ENCODE measurements at places on chromosomes 2 and 18. TPM values are rescaled to one million over a fixed set of nuclear protein-coding genes. Genes with fewer than 3 reads are reported as not detected.

The TLK1 gene
- total RNA-seq = 112 TPM

The CNGA3 gene
- 0.63 TPM for total RNA-seq

The BMP10 gene
- not detected for total RNA-seq

The AMER3 gene
- total RNA-seq = 3.5 TPM

The SH3BP4 gene
- total RNA-seq = 64.4 TPM

The CCDC141 gene
- total RNA-seq = 25.9 TPM

The ZNF519 gene
- total RNA-seq = 12.6 TPM

The AKAIN1 gene
- total RNA-seq = not detected

DNA sequence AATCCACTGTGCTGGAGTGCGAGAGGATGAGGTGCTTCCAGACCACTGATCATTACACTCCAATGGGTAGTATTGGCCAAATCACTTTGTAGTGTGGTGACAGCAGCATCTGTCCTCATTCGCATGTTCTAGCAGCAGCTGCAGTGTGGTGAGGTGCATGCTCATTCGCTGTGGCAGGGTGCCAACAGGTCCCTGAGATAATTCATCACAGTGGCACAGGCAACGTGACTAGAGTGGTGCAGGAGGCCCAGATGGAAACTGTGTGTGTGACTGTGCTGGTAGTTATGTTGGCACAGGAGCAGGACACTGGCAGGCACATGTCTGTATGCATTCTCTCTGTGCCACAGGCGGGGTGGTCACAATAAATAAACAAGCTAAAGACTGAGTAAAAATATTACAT, 329.5 kb upstream of the SYT4 start:
- DNase-seq = no peak
- no peaks in the 10 kb centered on the region for H3K27me3 ChIP-seq
- H3K4me3 ChIP-seq = no peak overlapping the region
- no peak overlapping the region for H3K27ac ChIP-seq
- no peaks in the 10 kb centered on the region for H3K4me1 ChIP-seq

GRCh38 chr2:45494275-45494977, 116.6 kb downstream of the SRBD1 start:
- H3K27ac ChIP-seq = no peak overlapping the region
- H3K27me3 ChIP-seq = no peaks in the 10 kb centered on the region
- H3K4me3 ChIP-seq = no peak overlapping the region
- H3K36me3 ChIP-seq = no peaks in the 10 kb centered on the region
- no peak for DNase-seq
- no peaks in the 10 kb centered on the region for H3K4me1 ChIP-seq

GRCh38 chr18:37207343-37207742, 358.3 kb downstream of the CELF4 start:
- no peak overlapping the region for H3K4me3 ChIP-seq
- no peaks in the 10 kb centered on the region for H3K27me3 ChIP-seq
- no peak for DNase-seq
- H3K36me3 ChIP-seq = no peaks in the 10 kb centered on the region
- no peaks in the 10 kb centered on the region for H3K4me1 ChIP-seq

DNA sequence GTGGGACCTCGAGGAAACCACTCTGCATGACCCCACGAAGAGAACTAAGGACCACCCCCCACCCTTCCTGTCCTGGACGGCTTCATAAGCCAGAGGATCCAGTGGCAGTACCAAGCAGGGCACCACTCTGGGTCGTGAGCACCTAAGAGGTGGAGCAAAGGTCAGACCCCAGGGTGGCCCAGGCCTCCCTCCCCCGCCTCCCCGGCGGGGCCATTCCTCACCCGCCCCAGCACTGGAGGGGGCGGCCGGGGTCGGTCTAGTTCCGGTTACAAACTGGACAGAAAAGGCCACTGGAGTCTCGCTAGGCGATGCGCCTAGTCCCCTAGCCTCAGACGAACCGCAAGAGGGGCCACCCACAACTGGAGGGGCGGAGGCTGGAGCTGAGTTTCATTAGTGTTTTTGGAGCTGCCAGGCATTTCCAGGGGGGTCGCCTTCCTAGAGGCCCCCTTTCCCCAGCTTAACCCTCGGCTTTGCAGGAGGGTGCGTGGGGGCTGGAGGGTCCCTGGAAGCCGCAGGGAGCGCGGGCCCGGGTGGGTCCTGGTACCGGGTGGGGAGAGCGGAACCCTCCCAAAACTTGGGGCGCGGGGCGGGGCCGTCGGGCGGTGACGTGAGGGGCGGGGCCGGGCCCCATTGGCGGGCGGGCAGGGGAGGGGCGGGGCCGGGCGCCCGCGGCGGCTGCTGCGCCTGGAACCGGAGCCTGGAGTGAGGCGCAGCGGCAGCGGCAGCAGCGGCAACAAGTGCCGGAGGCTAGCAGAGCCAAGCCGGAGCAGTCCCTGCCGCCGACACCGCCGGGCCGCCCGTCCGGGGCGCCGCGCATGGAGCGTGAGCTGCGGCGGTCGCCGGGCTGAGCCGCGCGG, at the start of gene B3GNT2:
Gene B3GNT2 (plus strand): TSS at position 695 of the 857 bp plus-strand sequence. CDS start 26,106 bp downstream, outside the sequence.
- peak within 1 kb of the TSS; percentile 95 for H3K4me3 ChIP-seq
- no peaks in the 10 kb centered on the region for H3K36me3 ChIP-seq
- H3K27ac ChIP-seq = peak within 1 kb of the TSS; percentile 87

DNA sequence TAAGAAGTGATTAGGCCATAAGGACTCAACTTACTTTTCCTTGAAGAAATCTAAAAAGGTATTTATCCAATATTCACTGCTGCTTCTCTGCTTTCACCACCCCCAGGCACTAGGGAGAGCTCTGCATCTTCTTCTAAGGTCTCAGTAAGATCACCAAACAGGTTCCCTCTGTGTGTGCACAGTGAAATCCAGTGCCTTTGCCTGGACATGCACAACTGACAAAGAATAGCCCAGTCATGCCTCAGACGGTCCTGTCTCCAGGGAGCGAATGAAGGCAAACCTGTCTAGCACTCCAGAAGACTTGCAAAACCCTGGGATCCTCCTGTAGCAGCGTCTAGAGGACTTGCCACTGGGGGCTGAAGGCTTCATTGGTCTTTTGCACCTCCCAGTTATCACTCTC, 344.5 kb upstream of the LRATD1 start:
- H3K36me3 ChIP-seq = no peaks in the 10 kb centered on the region
- no peaks in the 10 kb centered on the region for H3K27me3 ChIP-seq
- DNase-seq = no peak
- no peak overlapping the region for H3K4me3 ChIP-seq
- no peaks in the 10 kb centered on the region for H3K4me1 ChIP-seq

GRCh38 chr18:14978962-14979535, 231.1 kb downstream of the ANKRD30B start:
- no peaks in the 10 kb centered on the region for H3K36me3 ChIP-seq
- H3K27me3 ChIP-seq = no peaks in the 10 kb centered on the region
- no peak overlapping the region for H3K27ac ChIP-seq
- DNase-seq = peak; percentile 74

GRCh38 chr18:25935356-25935755, 155.1 kb downstream of the SS18 start:
- H3K36me3 ChIP-seq = no peaks in the 10 kb centered on the region
- DNase-seq = no peak
- no peak overlapping the region for H3K4me3 ChIP-seq
- no peaks in the 10 kb centered on the region for H3K27me3 ChIP-seq
- no peak overlapping the region for H3K27ac ChIP-seq
- H3K4me1 ChIP-seq = no peaks in the 10 kb centered on the region

GRCh38 chr2:2708575-2709430, 377.7 kb upstream of the MYT1L start:
- H3K27me3 ChIP-seq = no peaks in the 10 kb centered on the region
- no peak overlapping the region for H3K4me3 ChIP-seq
- H3K4me1 ChIP-seq = peaks cover 10% of the 10 kb centered on the region
- no peak overlapping the region for H3K27ac ChIP-seq
- H3K36me3 ChIP-seq = no peaks in the 10 kb centered on the region

DNA sequence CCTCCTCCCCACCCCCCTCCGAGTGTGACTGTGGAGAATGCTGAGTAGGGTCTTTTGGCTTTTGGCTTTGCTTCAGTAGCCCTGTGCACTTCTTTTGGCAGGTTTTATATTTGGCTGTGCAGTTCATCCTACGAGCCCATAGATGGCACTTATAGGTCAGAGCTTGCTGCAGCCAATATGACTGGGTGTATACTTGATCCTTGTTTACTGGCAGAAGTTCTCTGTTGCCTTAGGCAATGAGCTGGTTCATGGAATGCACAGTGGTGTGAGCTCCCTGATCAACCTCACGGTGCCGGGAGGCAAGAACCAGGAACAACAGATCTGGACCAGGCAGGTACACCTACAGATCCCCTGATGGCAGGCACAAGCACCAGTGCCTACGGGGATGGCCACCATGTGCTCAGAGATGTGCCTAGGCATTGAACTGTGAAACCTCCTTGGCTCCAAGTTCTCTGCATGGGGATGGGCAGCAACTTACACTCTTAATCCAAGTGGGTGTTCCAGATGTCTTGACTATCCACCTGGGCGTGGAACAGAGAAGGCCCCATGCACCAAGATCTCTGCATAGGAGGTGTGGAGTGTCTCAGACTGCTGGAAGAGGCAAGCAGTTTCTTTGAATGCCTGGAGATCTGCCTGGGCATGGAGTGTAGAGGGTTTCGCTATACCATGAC, 190.4 kb downstream of the KIAA1328 start:
- DNase-seq = no peak
- no peak overlapping the region for H3K27ac ChIP-seq
- no peaks in the 10 kb centered on the region for H3K36me3 ChIP-seq

- peak overlapping the region; percentile 44 for H3K4me3 ChIP-seq
- H3K36me3 ChIP-seq = no peaks in the 10 kb centered on the region
- peak; percentile 56 for DNase-seq
- H3K27ac ChIP-seq = peak overlapping the region; percentile 97
Observed at GRCh38 chr18:75204732-75205513, 4.0 kb downstream of the PTGR3 start.

DNA sequence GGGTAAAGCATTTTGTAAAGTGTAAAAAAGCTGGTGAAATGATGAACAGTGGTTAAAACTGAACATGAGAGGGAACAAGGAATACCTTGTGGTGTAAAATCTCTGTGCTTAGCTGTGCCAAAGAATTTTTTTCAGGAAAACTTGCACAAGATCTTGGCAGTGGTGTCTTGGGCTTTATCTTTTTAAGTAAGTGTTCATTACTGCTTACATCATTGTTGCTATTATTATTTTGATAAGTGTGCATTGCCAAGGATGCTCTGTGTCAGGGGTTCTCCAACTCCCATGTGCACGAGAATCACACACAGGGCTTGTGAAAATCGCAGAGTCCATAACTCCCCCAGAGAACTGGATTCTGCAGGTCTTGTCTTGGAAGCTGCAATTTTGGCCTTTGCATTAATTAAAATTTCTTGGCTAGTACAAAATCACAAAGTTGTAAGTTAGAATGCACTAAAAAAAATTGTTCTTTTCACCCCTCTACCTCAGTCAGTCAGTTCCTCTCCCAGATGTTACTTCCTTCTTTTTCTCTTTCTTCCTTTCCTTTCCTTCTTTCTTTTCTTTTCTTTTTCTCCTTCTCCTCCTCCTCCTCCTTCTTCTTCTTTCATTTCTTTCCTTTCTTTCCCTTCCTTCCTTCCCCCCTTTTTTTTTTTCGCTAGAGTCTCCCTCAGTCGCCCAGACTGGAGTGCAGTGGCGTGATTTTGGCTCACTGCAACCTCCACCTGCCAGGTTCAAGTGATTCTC, 37.8 kb downstream of the GATA6 start:
- no peak overlapping the region for H3K4me3 ChIP-seq
- no peaks in the 10 kb centered on the region for H3K36me3 ChIP-seq
- no peaks in the 10 kb centered on the region for H3K4me1 ChIP-seq
- H3K27me3 ChIP-seq = no peaks in the 10 kb centered on the region

GRCh38 chr2:236083934-236084333, 84.3 kb downstream of the GBX2 start:
- H3K36me3 ChIP-seq = no peaks in the 10 kb centered on the region
- H3K27me3 ChIP-seq = no peaks in the 10 kb centered on the region

GRCh38 chr2:42170619-42171395, 1.7 kb downstream of the EML4 start:
- H3K27me3 ChIP-seq = no peaks in the 10 kb centered on the region
- H3K4me3 ChIP-seq = no peak overlapping the region
- peaks cover 24% of the 10 kb centered on the region for H3K4me1 ChIP-seq
- H3K27ac ChIP-seq = peak overlapping the region; percentile 84
- DNase-seq = no peak
- H3K36me3 ChIP-seq = no peaks in the 10 kb centered on the region

DNA sequence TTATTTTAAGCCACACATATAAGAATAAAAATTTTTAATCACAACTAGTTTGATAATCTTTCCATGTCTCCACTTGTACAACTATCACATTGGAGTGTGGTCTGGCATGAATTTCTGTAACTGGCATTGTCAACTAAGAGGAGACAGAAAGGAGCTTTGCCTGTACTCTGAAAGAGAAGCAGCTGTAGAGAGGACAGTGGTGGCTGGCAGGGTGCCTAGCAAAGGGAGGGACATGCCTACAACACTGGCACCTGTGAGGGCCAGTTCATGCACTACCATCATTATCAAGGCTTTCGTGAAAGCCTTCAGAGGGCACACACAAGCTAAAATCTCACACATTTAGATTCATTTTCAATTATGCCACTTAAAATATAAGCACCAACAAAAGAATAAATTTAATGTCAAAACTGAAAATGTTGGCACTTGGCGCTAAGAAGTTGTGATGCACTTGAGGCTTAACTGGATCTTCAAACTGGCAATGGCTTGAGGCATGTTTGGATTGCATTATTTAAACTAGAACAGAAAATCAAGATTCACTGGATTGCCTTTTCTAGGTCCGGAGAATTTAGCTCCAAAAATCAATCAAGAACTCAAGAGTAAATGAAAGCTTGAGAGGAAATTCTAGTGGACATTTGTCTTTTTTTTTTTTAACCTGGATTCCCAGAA, 238.6 kb downstream of the ZNF385B start:
- no peaks in the 10 kb centered on the region for H3K36me3 ChIP-seq
- DNase-seq = no peak
- no peak overlapping the region for H3K4me3 ChIP-seq
- H3K27ac ChIP-seq = no peak overlapping the region
- peaks cover 12% of the 10 kb centered on the region for H3K4me1 ChIP-seq

GRCh38 chr2:55147531-55147930, 84.6 kb downstream of the CLHC1 start:
- DNase-seq = no peak
- H3K36me3 ChIP-seq = no peaks in the 10 kb centered on the region
- H3K27me3 ChIP-seq = no peaks in the 10 kb centered on the region

GRCh38 chr2:134365356-134365755, 111.5 kb downstream of the MGAT5 start:
- H3K27me3 ChIP-seq = no peaks in the 10 kb centered on the region
- H3K36me3 ChIP-seq = no peaks in the 10 kb centered on the region
- no peak for DNase-seq
- H3K4me3 ChIP-seq = no peak overlapping the region

GRCh38 chr2:176114930-176115625, 1.5 kb upstream of the HOXD10 start:
- H3K4me1 ChIP-seq = no peaks in the 10 kb centered on the region
